Spinal cord (tissue), 10 donors: ENCODE measurements at places on chromosomes 5 and 9.

- peak; percentile 66 for DNase-seq
These were observed 112.9 kb upstream of the ACTBL2 start for GRCh38 chr5:57595523-57595991.

GRCh38 chr5:131644822-131645221 is 9.8 kb upstream of the RAPGEF6 start:
- no peak for DNase-seq

DNA sequence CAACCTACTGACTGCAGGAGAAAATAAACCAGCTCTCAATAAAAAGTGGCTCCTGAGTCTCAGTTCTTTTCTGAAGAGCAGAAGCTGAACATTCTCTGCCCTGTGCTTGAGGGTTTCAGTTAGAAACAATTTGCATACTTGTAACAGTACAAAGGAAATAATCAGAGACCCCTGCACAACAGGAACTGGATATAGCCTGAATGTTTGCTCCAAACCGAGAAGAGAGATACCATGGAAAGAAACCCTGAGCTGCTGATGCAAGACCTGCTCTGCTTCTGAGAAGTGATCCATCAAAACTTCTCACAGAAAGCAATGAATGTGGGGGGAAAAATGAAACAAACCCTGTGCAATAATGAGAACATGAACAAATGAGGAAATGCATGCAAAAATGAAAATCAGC is 592.9 kb downstream of the SEMA5A start:
- DNase-seq = no peak

GRCh38 chr5:56029457-56029856 is 34.7 kb upstream of the IL6ST start:
- no peak for DNase-seq
